ENCODE measurements at places on chromosomes 2 and 18.

- no peak for DNase-seq
Measured at GRCh38 chr2:169819106-169819505, 5.6 kb downstream of the METTL5 start.

DNA sequence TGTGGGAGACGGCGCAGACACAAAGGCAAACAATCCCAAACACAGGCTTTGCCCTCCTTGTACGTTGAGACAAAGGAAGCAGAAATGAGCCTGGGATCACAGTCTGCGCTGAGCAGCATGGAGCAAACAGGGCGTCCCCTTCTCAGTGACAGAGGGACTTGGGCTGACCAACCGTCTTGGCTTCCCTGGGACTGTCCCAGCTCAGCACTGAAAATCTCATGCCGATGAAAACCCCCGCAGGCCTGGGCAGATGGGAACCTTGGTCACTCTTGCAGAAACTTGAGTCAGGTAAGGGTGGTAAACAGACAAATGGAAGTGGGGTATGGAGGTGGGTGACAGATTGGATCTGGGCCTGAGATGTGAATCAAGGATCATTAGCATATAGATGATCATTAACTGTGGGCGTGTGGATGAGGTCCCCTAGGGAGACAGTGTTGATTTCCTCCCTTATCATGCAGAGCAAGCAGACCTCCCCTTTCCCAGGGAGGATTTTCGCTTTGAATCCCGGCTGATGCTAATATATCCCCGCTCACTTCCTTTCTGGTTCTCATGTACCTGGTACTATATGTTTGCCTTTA, 19.1 kb upstream of the SH3BP4 start:
- DNase-seq: no peak

DNA sequence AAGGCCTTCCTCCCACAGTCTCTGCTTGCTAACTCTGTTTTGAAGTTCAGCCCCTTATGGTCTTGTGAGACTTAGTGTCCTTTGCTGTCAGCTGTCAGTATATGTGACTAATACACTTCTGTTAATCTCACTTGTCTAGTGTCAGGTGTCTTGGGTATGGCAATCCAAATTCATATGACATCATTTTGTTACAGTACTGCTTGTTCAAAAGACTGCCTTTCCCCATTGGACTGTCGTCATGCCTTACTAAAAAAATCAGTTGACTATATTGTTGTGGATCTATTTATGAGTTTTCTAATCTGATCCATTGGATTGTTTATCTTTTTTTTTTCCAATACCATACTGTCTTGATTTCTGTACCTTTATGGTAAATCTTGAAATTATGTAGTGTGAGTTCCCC, 611.4 kb upstream of the HS6ST1 start:
- no peak for DNase-seq

DNA sequence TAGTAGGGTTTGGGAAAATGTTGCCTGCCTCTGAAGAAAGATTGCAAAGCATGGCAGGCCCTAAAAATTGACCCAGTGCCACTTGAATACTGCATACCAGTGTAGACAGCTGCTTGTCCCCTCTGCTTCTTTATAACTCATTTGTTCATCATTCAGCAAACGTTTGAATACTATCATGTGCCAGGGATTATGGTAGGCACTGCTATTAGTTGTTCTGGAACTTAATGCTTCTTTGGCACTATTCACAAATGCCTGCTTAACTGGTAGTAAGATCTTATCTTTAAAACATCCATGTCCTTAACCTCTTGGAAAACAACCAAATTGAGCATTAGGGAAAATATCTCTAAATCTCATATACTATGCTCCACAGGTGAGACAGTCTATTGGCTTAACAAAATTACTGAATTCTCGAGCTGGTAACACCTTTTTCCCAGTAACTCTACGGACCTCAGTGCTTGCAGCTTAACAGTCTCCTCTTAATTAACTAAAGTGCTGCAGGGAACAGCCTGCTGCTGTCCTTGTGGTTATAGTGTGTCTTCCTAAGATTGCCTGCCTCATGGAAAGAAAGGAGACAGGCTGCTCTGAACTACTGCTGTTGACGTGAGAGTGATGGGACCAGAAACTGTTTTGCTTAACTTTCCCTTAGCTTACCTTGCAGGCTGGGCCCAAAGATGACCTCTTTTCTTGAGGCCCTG, 93.2 kb downstream of the MIB1 start:
- no peak for DNase-seq

DNA sequence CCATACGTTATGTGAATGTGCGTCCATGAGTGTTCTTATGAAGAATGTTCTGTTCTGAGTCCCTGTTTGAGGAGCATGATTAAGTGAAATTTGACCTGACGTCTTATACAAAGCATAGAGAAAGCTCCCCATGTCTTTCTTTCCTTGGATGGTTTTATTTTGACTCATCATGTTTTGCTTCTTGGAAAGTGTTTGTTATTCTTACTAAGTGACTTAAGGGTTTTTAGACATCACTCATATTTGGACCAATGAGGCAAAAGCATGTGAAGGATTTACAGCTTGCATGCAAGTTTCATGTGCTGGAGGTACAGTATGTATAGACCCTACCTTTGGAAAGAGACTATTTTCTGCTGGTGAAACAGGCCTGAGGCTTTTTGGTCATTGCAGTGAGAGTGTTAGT, 33.5 kb upstream of the ZEB2 start:
- no peak for DNase-seq

- no peak for DNase-seq
Measured at GRCh38 chr18:63218472-63218871, 101.1 kb downstream of the BCL2 start.

GRCh38 chr2:1940679-1941078, 196.4 kb upstream of the PXDN start:
- DNase-seq: peak; percentile 61

- no peak for DNase-seq
Measured at GRCh38 chr2:89831641-89832498, 1140.4 kb downstream of the RPIA start.

- DNase-seq: no peak
Measured at GRCh38 chr2:26442301-26442700, 35.6 kb downstream of the OTOF start.

GRCh38 chr2:234438305-234438977, 58.4 kb downstream of the ARL4C start:
- no peak for DNase-seq

GRCh38 chr2:169734169-169734847, 676 bp downstream of the KLHL23 start:
- peak; percentile 23 for DNase-seq

GRCh38 chr2:62382122-62382521, 123.9 kb downstream of the TMEM17 start:
- DNase-seq: no peak

DNA sequence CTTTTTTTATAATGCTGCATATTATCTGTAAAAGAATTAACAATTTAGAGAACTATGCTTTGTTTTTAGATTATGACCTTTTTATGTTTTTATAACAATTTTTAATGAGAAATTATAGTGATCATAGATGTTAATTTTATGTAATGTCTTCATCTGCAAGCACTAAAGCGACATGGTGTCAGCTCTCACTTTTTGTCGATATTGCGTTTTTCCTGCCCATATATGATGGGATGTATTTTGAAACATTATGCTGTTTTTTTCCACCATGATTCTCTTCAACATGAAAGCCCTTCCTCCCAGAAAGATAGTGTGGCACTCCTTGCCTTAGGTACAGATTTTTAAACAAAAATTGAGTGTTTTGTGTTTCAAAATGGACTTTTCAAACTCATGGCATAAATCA, 104.3 kb downstream of the KCNH7 start:
- DNase-seq: no peak

DNA sequence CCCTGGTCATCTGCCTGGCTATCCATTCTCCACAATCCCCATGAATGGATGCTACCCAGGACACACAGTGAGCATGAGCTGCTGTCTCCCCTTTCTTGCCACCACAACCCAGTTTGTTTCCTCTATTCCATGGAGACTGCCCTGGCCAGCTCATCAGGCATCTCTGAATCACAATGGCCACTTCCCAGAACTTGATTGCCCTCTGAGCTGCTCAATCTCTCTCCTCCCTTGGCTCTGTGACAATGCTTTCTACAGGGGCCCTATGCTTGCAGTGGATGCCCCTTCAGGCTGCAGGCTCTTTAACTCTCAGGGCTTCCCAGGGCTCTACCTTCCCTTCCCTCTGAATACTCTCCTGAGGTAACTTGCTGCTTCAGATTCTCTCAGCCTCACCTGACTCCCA, 14.4 kb upstream of the SLC4A5 start:
- DNase-seq: no peak

DNA sequence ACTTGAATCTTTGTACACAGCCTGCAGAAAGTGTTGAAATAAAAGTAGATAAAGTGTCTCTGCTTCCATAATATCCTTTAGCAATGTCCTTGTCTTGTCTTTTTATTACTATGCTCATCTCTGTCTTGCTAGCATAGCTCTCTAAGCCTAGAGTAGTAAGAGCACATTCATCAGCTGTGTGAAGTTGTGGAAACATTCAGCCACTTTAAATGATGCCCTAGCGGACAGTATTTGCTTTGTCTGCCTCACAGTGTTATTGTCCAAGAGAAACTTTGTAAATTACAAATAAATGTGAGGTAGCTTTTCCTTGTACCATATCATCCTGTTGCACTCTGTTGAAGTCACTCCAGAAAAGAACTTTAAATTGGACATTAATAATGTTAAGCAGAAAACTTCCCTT, 60.3 kb upstream of the TTC21B start:
- DNase-seq: no peak

DNA sequence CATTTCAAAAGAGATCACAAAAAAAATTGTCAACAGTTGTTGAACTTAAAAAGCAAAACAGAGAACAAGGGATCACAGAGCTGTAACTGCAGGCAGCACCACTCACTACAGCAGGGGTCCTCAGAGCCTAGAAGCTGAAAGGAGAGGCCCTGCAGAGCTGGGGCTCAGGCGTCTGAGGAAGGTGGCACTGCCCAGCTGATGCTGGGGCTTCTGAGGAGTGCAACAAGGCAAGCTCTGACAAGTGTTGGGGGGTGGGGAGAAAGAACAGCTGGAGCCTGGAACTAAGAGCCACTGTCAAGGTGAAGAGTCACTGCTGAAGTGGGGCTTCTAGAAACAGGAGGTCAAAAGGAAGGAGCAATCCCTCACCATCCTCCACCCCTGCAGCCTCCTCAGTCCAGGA, 46.2 kb downstream of the FTCDNL1 start:
- DNase-seq: no peak

DNA sequence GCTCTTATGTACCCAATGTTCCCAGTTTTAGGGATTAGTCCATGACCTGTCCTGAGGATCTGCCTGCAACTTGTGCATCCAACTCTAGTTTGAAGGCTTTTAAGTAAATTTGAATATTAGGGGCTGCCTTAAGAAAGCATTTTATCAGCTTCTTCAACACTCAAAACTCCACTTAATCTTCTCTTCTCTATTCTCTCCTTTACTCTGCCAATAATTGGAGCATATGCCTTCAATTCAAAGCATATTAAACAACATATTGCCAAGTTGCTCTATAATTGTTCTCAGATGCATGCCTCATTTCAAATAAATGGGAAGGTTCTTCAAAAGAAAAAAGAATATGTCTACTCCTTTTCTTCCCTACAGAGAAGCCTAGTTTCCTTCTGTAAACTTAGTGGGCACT, 84.8 kb upstream of the NCKAP5 start:
- DNase-seq: no peak

GRCh38 chr2:224060783-224061482, 21.8 kb upstream of the SERPINE2 start:
- no peak for DNase-seq

GRCh38 chr2:176745543-176746200, 466.9 kb upstream of the HNRNPA3 start:
- no peak for DNase-seq

DNA sequence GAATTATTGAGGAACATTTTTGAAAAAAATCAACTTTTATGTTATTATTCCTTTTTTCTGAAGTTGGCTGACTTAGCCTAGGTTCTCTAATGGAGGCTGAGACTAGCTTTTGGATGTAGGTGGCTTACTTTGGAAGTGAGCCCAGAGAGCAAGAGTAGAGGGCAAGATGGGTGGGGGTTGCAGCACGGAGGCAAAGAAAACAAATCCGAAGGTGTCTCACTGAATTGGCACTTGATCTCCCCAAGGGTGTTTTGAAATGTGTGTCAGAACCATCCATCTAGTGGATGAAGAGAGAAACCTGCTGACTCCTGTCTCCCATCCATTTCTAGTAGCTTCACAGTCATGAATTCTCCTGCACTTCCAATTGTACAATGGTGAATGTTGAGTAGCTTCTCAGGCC, 390.7 kb downstream of the TMEM182 start:
- DNase-seq: no peak

- no peak for DNase-seq
Measured at GRCh38 chr2:230872968-230873660, 8.4 kb downstream of the ITM2C start.

GRCh38 chr2:20033322-20033721, 18.1 kb downstream of the LAPTM4A start:
- DNase-seq: no peak

GRCh38 chr2:240259924-240260529, 119.6 kb upstream of the OTOS start:
- DNase-seq: no peak

DNA sequence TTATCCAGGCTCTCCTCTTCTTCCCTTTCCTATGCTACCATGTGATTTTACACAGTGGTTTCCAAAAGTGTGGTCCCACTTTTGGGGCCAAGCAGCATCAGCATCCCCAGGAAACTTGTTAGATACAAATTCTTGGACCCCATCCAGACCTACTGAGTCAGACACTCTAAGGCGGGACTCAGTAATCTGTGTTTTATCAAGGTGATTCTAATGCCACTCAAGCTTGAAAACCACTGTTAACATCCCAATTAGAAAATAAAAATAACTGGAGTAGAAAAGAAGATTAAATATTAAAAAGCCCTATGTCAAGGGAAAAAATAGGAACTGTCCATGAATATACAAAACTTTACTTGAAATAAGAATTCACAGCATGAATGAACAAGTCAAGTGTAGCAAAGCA, 10.8 kb downstream of the DSG2 start:
- no peak for DNase-seq

- no peak for DNase-seq
Measured at GRCh38 chr2:196961889-196962288, 35.4 kb upstream of the PGAP1 start.

DNA sequence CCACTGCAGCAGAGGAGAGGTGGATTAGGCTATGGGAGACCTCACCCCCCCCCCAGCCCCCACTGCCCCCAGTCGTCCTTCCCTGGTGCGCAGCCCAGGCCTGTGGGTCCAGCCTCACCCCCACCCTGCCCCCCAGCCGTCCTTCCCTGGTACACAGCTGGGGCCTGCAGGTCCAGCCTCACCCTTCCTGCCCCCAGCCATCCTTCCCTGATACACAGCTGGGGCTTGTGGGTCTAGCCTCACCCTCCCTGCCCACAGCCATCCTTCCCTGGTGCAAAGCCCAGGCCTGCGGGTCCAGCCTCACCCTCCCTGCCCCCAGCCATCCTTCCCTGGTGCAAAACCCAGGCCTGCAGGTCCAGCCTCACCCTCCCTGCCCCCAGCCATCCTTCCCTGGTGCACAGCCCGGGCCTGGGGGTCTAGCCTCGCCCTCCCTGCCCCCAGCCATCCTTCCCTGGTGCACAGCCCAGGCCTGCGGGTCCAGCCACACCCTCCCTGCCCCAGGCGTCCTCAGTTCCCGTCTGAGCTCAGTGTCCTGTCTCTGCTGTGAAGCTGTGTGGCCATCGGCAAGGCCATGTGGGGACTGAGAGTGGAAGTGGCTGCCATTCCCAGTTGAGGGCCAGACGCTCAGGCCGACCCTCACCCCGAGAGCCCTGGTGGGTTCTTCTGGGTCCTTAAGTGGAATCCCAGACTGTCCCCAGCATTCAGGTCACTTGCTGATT, 86.8 kb upstream of the SNTG2 start:
- no peak for DNase-seq
